ENCODE measurements at places on chromosomes 12 and 14. TPM values are rescaled to one million over a fixed set of nuclear protein-coding genes. Genes with fewer than 3 reads are reported as not detected.

DNA sequence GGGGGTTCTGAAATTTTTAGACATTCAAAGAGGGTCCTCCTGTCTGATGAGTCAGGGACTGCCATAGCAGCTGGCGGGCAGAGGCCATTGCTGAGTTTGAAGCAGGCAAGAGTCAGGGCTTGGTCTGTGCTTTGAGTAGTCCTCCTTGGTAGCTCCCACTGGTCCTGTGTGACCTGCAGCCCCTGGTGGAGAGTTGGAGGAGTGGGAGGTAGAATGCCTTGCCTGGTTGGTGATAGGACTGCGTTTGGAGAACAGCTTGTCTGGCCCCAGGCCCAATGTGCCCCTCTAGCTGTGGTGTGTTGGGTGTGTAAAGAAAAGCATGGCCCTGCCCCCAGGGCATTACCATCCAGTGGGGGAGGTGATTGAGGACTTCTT lies 116.7 kb downstream of the BEGAIN start:
- DNase-seq: no peak

CMTM5 gene
- polyA plus RNA-seq: 0.37 TPM

KIF26A gene
- not detected for polyA plus RNA-seq

LYZ gene
- polyA plus RNA-seq: not detected

DNA sequence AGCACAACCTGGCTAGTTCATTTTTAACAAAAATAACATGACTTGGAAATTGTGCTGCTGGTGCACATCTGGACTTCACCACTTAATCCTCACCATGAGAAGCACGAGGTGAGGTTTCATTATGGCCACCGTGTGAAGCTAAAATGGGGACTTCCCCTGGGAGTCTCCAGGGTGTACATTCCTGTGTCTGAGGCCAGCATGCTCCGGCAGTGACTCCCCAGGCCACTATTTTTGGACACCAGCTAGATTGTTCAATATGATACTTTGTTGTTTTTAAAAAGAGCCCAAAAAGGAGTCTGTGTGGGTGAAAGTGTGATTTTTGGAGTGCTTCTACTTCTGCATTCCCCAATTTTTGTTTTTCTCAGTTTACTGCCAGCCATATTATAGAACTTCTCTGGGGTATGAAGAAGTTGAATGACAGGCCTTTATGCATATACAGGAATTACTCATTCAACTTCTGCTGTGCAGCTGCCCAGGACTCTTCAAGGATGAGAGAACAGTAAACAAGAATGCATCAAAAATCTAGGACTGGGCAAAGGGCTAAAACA lies 16.9 kb upstream of the AICDA start:
- no peak for DNase-seq

SMAGP gene
- 38.2 TPM for polyA plus RNA-seq
